ENCODE measurements at places on chromosomes 2 and 18.

DNA sequence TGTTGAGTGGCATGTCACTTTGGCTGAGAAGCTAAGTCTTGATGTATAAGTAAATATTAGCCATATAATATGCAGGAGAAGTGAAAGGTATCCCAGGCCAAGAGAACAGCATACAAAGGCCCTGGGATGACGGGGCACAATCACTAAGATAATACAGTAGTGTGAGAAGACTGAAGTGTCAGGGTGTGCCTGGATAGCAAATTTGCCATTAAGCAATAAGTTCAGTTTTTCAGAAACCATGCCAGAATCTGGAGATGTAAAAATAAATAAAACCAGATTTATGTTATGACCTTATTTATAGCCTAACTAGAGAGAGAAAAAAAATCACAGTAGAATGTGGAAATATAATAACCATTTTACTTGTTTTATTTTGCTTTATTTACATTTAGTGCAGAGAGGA lies 1858.7 kb upstream of the CELF4 start:
- DNase-seq = no peak

- no peak for DNase-seq
Observed at GRCh38 chr2:152167065-152167464, 8.5 kb downstream of the STAM2 start.

- DNase-seq = no peak
Observed at GRCh38 chr2:116467243-116467642, 1347.2 kb upstream of the DDX18 start.

GRCh38 chr18:3346487-3346886 lies 84.6 kb downstream of the MYL12B start:
- no peak for DNase-seq

DNA sequence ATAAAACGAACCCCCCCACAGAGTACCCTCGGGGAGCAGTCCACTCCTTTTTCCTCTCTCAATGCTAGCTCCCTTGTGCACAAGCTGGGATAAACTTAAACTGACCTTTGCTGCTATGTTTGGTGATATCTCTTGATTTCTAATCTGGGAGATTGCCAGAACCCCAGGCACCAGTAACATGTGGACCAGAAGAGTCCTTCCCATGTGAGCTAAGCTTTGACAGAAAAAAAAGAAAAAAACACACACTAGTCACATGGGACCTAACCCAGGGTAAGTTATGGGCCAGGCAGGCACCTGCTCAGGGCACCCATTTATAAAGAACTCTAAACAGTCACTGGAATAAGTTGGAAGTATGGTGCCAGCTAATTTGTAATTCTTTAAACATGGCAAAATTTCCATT lies 242.6 kb downstream of the EN1 start:
- DNase-seq = no peak

DNA sequence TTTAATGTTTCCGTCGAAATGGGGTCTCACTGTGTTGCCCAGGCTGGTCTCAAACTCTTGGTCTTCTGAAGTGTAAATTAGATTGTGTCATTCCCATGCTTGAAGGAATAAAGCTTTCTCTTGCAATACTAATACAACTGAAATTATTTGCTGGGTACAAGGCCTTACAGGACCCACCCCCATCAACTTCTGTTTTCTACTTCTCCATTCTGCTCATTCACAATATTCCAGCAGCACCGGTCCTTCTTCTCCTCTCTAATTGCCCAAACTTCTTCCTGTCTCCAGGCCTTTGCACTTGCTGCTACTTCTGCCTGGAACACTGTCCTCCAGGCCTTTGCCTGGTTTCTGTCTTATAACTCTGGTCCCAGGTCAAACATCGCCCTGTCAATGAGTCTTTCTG lies 73.8 kb downstream of the APOB start:
- no peak for DNase-seq

DNA sequence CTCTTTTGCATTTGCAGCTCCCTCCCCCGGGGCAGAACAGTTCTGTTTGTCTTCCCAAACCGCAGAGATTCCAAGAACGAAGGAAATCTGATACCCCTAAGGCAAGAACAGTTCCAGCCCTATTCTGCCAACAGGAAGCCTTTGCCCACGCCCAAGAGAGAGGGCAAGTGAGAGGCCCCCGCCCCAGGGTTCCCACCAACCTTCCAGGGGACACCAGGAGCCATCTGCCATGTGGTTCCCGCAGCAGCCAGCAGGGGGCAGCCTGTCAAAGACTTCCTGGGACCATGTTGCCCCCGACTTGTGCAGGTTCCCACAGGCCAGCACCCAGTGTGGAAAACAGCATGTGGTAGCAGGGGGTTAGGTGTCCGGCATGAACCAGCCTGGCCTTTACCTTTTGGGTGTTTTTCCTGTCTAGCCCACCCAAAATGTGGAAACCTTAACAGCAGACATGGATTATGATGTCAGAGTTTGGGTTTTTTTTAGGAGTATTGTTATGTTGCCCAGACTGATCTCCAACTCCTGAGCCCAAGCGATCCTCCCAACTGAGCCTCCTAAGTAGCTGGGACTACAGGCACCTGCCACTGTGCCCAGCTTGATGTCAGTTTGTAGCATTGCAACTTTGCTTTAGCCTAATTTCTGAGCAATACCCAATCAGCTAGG lies 21.7 kb upstream of the EFHD1 start:
- peak; percentile 50 for DNase-seq

DNA sequence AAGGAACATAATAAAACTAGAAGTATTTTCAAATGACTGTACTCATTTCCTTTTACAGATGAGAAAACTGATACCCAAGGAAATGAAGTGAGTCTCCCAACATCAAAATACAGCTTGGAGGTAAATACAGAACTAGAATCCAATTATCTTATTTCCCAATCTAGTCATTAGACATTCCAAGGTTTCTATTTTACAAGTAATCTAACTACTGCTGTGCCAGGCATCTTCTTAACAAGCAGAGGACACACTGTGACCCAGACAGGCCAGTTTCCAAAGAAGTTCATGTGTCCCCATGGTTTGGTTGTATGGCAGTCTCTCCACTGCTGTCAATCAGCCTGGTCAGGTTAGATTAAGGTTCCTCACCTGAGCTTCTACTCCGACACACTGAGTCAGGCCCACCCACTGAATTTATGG lies 143.5 kb downstream of the THADA start:
- no peak for DNase-seq

- no peak for DNase-seq
Observed at GRCh38 chr2:112674229-112674628, 28.5 kb downstream of the SLC20A1 start.

GRCh38 chr2:100451092-100451491 lies 19.2 kb upstream of the NMS start:
- DNase-seq = no peak

- no peak for DNase-seq
Observed at GRCh38 chr2:20400787-20401488, 45.9 kb upstream of the RHOB start.
